ENCODE measurements at places on chromosomes 2 and 18.

DNA sequence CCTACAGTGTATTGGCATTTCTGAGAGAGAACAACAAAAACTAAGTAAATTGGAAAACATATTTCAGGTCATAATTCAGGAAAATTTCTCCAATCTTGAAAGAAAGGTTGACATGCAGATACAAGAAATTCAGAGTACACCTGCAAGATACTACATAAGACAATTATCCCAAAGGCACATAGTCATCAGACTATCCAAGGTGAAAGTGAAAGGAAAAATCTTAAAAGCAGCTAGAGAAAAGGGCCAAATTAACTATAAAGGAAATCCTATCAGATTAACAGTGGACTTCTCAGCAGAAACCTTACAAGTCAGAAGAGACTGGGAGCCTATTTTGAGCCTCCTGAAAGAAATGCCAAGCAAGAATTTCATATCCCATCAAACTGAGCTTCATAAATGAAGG lies 449.0 kb upstream of the MMADHC start:
- DNase-seq: no peak

DNA sequence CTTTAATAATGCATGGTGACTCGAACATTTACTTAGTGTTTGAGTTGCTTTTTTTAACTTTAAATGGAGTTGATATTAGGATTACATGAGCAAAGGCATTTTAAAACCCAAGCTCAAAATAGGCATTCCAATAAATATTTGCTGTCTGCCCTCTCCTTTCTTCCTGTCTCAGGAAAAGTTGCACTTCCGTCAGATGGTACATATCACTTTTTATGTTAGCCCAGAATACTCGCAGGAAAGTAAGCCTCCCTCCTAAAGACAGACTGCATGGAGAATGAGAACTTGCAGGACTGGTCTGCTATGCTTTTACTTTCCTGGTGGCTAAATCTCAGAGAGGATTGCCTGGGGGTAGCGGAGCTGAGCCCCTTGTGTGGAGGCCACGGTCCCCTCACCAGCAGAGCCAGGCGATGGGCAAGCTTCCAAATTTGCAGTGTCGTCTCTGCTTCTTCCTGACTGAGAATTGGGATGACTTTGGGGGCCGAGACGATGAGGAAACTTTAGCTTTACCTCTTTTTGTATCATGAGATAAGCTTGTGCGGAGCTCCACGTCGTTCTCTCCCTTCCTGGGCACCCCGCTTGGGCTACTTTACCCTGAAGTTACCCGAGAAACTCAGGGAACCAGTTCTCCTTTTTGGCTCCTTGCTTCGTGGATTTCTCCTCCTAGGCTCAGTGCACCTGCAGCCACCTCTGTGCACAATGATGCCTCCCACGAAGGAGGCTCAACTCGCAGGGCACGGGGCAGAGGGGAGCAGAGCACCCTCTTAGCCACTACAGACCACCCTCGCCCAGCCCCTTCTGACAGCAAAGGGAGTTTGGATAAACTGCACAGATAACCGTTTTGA lies 223.3 kb downstream of the SH3RF3 start:
- no peak for DNase-seq

- DNase-seq: no peak
These were observed 649 bp downstream of the ESCO1 start for GRCh38 chr18:21599585-21600525.

GRCh38 chr18:60826346-60826745 lies 453.8 kb upstream of the MC4R start:
- DNase-seq: no peak

DNA sequence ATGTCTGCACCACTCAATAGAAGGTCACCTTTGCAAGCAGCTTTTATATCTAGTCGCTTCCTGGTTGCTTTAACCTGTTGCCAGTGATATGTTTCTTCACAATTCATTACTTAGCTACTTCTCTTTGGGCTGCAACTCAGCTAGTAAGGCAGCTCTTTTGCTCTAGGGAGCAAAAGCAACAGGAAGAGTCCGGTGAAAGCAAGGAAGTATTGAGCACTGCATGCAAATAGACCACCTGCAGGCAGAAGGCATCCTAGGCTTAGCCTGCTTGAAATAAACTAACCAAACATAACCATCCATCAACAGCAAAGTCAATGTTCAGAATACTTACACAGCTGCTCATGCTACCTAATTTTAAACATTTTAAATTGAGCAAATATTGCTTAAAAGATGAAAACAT lies 529.2 kb upstream of the LINC00305 start:
- DNase-seq: no peak

GRCh38 chr18:49812286-49813068 lies 856 bp downstream of the ACAA2 start:
- DNase-seq: no peak

Measured in activated gamma-delta T cell treated with anti-CD3 and anti-CD28 coated beads, Interleukin-2, amount 50 U/mL, for 16 hours (primary cell).